ENCODE measurements at places on chromosomes 2 and 18.

GRCh38 chr2:222693837-222694236 is 22.4 kb downstream of the MOGAT1 start:
- DNase-seq, result no peak

- no peak for DNase-seq
These were observed 18.9 kb upstream of the DPP4 start for GRCh38 chr2:162092658-162093556.

DNA sequence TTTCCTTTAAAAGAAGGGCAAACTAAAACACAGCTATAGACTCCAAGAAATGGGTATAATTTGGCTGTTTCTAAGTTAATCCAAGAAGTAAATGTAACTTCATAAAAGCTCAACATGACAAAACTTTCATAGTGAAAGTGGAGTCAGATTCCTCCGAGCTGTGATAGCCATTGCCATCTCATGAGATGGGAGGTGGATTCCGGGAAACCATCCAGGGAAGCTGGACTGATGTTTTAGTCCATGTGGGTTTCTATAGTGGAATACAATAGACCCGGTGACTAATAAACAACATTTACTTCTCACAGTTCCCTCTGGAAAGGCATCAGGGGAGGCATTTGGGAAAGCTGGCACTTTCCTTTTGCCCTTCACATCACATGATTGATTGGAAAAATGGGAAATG is 10.0 kb upstream of the LAPTM4A start:
- DNase-seq, result no peak

DNA sequence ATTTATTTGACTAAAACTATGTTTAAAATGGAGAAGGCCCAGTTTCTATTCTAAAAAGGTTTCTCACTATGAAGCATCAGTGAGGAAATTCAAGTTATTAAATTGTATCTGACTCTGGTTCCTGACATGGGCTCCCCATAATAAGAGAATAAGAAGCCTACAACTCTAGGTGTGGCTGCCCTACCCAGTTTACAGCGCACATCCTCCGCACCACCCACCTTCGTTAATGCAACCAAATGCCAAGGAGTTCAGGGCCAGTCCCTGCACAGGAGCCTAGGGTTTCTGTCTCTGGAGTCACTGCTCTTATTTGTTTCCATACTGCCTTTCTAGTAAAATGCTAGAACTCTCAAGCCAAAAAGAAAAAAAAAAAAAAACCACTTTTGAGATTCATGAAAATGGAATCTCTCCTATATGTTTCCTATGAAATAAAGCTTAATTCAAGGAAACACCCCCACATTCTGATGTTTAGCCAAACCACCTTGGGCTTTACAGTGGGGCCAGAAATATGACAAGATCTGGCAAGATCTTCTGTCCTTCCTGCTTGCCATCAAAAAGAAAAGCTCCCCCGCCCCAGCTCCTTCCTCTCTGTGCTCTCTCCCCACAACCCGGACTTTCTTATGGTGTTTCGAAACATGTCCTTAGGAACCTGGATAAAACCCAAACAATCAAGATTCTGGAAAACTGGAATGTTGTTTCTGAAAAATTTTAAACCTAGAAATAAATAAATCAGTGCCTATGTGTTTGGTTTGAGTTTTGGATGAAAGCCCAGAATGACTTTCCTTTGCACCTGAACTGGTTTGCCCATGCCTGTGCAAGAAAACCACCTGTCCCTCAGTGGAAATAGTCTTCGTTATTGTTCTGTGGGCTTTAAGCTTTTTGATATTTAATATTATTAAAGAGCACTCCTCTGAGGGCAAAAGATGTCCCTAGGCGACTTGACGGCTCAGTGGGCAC is 136.7 kb downstream of the SP3 start:
- no peak for DNase-seq

GRCh38 chr2:146651361-146651760 is 1193.5 kb upstream of the ACVR2A start:
- no peak for DNase-seq

- no peak for DNase-seq
These were observed 481.9 kb downstream of the TMX3 start for GRCh38 chr18:68233018-68233417.

GRCh38 chr2:163553601-163554000 is 182.2 kb downstream of the FIGN start:
- no peak for DNase-seq

DNA sequence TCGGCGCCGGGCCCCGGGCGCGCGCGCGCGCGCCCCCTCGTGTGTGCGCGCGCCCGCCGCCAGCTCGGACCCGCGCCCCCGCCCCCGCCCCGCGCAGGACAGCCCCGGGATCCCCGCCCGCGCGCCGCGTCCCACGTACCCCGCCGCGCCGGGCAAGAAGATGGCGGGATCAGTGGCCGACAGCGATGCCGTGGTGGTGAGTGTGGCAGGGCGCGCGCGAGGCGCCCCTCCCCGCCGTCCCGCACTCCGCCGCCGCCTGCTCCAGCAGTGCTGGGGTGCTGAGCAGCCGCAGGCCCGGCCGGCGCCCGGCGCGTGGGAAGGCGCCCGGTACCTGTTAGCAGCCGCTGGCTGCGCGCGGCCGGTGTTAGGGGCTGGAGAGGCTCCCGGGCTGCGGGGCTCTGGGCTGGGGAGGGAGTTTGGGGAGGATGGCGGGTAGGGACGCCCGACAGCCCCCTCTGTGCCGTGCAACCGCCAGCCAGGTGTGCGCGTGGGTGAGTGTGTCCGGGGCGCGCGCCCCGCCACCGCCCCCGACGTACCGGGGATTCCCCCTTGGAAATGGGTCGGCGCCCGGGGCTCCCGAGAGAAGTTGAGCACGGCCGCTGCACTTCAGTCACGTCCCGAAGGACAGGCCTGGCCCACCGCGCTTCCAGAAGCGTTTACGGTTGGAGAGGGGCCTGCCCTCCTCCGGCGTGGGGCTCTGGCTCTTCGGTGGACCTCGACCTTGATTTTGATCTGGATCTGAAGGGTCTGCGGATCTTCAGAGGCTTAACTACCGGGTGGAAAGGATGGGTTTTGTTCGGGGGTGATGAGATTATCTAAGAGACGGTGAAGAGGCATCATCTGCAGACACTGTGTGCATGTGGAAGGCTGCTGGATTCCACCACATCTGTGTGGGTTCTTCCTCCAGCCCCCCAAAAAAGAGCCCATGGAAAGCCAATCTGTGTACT is 697 bp downstream of the LGALSL start:
- DNase-seq, result peak; percentile 64

- DNase-seq, result no peak
These were observed 6.2 kb upstream of the PER2 start for GRCh38 chr2:238294393-238295143.

DNA sequence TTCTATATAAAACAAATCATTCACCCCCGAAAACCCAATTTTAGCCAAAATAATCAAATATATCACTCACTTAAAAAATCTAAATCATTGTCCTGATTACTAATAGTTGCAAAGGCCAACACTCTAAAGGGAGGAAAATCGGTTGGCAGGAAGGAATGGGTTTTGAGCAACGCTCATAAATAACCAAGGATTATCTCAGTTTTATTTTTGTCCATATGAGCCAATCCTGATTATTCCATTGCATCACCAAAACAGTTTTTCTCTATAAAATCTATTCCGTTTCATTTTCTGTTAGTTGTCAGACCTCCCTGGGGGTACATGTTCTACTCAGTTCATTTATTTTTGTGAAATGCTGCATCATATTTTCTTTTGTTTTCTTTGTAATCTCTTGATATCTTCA is 174.1 kb downstream of the LRATD1 start:
- no peak for DNase-seq

GRCh38 chr2:85534099-85534498 is 4.9 kb upstream of the MAT2A start:
- no peak for DNase-seq

- no peak for DNase-seq
These were observed 18.0 kb downstream of the LBH start for GRCh38 chr2:30249354-30249753.

GRCh38 chr18:79684283-79684631 is 4.7 kb downstream of the CTDP1 start:
- no peak for DNase-seq

- DNase-seq, result peak; percentile 14
These were observed 22.1 kb downstream of the IL1F10 start for GRCh38 chr2:113089916-113090315.

DNA sequence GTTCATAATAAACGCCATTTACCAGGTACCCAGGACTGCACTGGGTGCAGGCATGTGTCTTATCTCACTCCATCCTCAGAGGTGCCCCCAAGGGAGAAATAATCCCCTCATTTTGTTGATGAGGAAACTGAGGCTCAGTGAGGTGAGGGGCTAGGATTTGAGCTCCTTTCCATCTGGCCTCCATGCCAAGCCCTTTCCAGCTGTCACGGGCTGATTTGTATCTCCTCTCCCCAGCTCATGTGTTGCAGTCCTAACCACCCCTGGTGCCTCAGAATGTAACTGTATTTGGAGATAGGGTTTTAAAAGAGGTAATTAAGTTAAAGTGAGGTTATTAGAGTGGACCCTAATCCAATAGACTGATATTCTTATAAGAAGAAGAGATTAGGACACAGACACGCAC is 137.3 kb downstream of the MYCN start:
- no peak for DNase-seq

DNA sequence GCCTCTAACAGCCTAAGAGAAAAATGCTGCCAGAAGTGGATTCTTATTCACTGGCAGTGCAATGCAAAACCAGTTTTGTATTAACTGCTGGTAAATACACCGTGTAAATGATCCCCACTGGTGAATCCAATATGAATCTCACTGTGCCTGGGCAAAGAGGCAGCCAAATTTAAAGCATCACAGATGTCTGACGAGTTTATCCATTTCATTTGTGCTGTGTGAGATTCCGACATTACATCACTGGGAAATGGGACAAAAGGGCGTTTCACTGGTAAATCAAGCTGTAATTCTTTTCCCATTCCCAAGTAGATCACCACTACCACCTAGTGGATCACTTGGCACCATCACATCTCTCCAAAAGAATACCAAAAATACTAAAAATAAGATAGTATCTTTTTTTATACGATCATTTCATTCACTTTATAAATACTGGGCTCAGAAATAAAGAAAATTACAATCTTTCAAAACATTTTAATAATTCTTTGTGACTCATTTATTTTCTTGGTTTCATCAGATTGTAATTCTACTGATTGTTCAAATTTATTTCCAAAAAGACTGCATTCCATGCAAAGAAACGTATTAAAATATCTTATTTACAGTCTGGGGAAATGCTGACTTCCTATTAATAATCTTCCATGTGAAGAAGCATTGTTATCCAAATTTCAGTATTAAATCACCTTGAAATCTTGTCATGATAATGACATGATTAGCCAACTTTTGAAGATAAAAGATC is 125.6 kb downstream of the GRB14 start:
- DNase-seq, result peak; percentile 93

GRCh38 chr2:172038604-172039003 is 38.9 kb downstream of the METAP1D start:
- DNase-seq, result no peak

DNA sequence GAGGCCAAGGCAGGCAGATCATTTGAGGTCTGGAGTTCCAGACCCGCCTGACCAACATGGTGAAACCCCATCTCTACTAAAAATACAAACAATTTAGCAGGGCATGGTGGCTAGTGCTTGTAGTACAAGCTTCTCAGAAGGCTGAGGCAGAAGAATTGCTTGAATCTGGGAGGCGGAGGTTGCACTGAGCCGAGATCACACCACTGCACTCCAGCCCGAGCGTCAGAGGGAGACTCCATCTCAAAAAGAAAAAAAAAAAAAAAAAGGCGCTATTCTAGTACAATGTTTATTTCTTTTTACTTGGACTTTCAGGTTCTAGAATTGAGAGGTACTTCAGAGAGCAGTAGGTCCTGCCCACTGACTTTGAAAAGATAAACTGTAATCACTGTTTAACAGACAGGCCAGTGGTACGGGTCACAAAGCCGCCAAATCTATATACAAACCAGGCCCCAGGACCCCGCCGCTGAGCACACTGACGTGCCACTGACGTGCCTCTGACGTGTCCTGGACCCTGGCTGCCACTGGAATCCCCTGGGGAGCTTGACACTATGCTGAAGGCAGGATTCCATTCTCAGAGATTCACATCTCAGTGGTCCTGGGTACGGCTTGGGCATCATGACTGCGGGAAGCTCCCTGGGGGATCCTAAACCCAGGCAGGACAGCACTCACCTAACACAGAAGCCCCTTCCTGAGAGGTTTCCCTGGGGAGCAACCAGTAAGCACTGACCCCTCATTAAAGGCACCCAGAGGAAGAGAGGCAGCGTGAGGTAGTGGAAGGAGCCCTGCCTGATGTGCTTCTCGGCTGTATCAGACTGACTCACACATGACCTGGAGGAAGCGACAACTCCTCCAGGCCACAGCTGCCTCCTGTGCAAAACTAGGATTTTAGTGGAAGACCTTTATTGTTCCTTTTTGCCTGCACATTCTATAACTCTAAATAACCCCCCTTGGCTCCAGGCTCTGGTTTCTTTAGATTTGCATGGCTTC is 197.8 kb upstream of the MEIS1 start:
- no peak for DNase-seq

GRCh38 chr2:110713513-110714362 is 18.6 kb upstream of the ACOXL start:
- no peak for DNase-seq

- no peak for DNase-seq
These were observed 66.7 kb downstream of the EDAR start for GRCh38 chr2:108922141-108922915.

- DNase-seq, result no peak
These were observed 15.8 kb downstream of the ZNF514 start for GRCh38 chr2:95143838-95144237.

DNA sequence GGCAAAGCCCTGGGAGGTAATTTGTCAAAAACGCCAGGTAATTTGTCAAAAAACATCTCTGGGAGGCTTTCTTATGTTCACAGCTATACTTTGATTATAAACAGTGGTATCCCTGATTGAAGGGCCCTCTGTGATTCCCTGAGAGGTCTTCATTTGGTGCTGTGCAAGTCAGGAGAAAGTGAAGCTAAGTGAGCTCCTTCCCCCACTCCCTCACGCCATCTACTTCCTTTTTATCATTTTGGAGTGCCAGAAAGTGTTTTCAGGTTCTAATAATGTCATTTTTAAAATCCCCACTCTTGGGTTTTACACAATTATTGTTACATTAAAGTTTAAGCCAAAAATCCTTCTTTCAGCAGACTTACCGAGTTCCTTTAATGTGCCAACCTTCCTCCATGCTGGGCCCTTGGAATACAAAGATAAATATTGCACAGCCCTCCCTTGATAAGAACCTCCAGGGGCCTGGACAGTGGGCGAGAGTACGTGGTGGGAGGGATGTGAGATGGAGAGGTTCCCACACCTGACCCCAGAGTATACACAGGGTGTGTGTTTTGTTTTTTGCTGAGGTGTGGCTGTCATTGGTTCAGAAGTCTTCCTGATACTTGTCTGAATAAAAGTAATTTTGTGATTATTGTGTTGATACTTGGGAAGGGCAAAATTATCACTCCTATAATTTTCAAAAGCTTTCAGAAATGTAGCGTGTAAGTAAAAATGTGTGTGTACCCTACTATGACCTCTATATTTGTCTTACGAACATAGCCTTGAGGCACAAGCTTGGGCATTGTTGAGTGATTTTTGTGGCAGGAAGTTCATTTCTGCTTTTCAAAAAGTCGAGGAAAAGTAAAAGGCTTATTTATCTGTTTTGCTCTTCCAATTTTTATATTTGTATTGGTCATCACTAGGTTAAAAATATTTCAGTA is 8.2 kb downstream of the MAPRE2 start:
- no peak for DNase-seq

Measured in globus pallidus (tissue), 1 donor.